Stimulated activated CD8-positive, alpha-beta memory T cell treated with anti-CD3 and anti-CD28 coated beads, Interleukin-4, amount 100 ng/mL, for 1 hour (primary cell): ENCODE measurements at places on chromosomes 11 and 22.

GRCh38 chr11:93573184-93573583 lies 30.0 kb upstream of the SMCO4 start:
- no peak for DNase-seq

GRCh38 chr22:41334215-41334614 lies 32.9 kb downstream of the ZC3H7B start:
- DNase-seq, result no peak

- DNase-seq, result no peak
Observed at GRCh38 chr11:21385669-21386440, 716.5 kb downstream of the NELL1 start.

GRCh38 chr11:126736682-126737572 lies 263.6 kb downstream of the KIRREL3 start:
- DNase-seq, result no peak

GRCh38 chr11:102330231-102330630 lies 12.9 kb downstream of the BIRC3 start:
- DNase-seq, result no peak

GRCh38 chr11:94128291-94128745 lies 323 bp upstream of the PANX1 start:
- no peak for DNase-seq

- DNase-seq, result no peak
Observed at GRCh38 chr11:68724293-68724692, 27.0 kb downstream of the TESMIN start.

DNA sequence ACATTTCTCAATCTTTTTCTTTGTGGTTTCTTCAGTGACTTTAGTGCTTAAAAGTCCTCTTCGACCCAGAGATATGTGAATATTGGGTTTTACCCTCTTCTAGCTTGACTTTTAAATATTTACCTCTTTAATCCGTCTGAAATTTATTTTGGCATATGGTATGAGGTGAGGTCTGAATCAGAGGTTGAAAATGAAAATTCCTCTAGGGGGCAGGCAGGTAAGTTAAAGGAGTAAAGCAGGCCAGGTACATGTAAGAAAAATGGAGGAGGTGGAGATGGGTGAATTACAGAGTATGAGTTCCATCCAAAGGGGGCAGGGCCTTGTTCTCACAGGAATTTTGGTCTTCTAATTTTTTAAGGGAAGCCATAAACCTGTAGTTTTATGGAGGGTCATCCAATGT lies 263.8 kb upstream of the NARS2 start:
- no peak for DNase-seq

DNA sequence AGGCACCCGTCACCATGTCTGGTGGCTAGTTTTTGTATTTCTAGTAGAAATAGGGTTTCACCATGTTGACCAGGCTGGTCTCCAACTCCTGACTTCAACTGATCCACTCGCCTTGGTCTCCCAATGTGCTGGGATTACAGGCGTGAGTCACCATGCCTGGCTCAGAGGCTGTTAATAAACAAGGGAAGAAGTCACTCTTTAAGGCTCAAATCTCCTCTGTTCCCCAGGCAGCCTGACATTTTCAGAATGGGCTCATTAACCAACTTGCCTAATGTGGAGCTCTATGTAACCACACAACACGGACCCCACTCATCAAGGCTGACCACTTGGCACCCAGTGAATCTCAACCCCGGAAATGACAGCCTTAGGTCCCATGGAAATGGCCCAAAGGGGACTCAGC lies 24.1 kb downstream of the APOL3 start:
- no peak for DNase-seq

DNA sequence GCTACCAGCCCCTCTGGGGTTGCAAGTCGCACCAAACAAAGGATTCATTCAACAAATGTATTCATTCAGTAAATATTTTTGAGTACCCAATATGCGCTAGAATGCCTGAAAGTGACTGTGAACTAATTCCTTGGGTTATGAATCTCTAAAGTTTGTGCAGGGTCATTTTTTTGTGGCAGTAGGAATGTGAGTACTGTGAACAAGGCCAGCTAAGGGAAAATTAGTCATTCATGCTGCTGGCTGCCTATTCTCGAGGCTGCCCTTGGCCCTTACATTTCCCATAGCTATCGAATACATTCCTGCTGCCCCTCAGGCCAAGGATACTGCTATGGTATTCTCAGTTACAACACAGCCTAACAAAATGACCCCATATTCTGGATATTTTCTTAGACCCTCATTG lies 141.6 kb downstream of the TRPC6 start:
- DNase-seq, result no peak

GRCh38 chr11:297051-297585 lies 2.2 kb downstream of the IFITM5 start:
- no peak for DNase-seq

GRCh38 chr11:126878913-126879482 lies 121.6 kb downstream of the KIRREL3 start:
- DNase-seq, result no peak

DNA sequence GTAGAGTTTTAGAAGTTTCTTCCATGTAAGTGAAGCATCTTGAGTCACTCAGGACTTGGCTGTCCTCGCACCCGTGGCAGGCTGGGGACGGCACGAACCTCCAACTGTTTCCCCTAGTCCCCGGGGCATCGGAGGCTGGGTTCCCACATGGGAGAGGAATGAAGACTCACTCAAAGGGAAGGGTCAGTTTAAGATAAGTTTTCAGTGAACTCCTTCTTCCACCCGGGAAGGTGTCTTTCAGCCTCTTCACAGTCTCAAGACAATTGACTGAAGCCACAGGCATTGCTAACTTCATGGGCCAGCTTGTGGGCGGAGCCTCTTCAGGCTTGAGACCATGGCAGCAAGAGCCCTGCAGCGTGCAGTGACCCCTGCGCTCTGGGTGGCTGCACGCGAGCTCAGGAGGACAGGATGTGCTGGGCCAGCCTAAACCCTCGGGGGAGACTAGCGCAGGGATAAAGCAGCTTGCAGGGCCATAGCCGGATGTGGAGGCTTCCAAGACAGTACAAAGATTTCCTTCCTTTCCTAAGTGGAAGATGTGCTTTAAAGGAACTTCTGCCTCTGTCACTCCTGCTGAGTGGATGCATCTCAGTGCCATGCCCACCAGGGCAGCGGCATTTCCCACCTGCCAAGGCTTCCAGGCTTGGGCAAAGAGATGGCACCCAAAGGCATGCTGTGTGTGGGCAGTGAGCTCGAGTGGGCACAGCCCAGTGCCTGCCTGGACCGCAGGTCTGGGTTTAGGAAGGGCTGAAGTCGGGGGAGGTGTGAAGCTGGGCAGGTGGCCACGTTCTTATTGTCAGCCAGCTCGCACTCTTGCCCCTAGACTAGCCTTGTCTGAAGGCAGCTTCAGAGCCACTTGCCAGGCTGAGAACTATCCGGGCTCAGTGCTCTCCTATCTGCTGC lies 32.9 kb downstream of the PPIL2 start:
- DNase-seq, result no peak

- DNase-seq, result no peak
Observed at GRCh38 chr11:71119656-71120269, 132.6 kb downstream of the SHANK2 start.

GRCh38 chr11:124876818-124877630 lies 11.8 kb downstream of the ROBO3 start:
- no peak for DNase-seq

DNA sequence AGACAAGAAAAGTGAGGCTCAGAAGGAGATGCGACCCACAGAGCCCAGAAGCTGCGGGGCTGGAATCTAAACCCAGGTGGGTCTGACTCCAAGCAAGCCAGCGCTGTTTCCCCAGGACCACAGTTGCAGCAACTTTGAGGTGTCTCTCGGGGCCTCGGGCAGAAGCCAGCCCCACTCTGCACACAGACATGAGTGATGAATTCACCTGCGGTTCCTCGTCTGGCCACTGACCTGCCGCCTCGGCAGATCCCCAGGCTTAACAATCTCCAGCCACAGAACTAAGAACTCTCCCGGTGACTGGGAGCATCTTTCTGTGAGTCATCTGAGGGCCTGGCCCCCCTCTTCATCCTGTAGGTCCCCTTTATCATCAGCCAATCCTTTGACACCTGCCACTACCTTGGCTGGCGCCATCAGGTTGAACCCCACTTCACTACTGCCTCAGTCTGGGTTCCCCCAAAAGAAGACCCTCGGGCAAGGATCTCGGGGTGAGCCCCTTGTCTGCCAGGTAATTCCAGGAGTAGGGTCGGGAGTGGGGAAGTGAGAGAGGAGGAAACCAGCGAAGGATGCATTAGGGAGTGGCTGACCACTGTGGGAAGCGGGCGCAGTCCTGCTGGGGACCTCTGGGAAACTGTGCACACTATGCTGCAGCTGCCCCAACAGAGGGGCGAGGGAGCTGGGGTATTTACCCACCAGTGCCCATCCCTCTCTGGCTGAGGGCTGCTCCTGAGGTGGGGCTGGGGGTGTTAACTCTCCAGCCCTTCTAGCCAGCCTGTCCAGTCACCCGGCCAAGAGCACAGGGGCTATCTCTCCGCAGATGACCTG lies 33.0 kb upstream of the MN1 start:
- DNase-seq, result no peak

DNA sequence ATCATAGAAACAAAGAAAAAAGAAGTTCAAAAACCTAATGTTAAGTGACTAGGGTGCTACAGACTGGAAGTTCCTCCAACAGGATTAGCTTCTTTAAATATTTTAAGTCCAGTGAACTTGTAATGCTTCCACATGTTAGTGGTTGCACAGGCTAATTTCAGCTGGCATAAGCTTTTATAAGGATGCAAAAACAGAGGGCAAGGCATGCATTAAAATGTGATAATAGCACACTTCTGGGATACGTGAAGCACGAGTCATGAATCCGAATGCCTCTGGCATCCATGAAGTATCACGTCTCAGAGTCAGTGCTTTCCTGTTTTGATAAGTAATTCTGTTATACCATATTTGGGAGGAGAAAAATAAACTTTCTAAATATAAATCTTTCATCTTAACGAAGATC lies 106.8 kb downstream of the DCDC1 start:
- no peak for DNase-seq

GRCh38 chr11:67662142-67662834 lies 11.8 kb upstream of the ACY3 start:
- no peak for DNase-seq

DNA sequence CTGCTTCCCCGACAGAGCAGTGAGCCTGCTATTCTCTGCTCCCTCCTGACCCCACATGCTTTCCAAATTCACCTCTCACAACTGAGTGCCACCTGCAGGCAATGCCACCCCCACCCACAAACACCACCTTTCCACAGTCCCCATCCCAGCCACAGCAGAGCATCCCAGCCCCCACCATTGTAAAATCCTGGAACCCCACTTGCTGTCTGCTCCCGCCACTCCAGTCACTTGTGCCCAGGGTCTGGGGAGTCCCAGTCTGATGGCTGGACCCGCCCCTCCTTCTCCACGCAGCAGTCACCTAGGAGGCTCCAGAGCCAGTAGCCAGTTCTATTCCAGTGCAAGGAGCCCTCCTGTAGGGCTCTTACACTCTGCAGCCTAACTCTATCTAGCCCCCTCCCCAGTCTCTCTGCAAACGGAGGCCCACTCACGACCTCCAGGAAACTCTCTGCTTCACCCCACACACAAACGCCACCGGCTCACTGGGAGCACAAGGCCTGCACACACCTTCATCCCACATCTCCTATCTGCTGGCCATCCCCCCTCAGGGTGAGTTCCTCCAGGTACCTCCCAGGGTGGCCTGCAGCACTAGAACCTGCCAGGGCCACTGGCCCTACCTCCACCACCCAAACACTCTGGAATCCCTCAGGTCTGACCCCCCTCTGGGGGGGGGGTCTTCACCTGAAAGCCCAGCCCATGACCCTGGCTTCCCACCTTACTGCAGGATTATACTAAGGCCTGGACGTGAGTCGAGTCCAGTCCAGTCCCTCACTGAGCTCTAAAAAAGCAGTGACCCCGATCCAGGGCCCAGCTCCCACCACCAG lies 1.4 kb downstream of the GNB1L start:
- DNase-seq, result no peak

- no peak for DNase-seq
Observed at GRCh38 chr22:45904236-45904635, 72.7 kb downstream of the WNT7B start.

GRCh38 chr22:22474733-22475132 lies 33.8 kb downstream of the ZNF280B start:
- DNase-seq, result no peak

DNA sequence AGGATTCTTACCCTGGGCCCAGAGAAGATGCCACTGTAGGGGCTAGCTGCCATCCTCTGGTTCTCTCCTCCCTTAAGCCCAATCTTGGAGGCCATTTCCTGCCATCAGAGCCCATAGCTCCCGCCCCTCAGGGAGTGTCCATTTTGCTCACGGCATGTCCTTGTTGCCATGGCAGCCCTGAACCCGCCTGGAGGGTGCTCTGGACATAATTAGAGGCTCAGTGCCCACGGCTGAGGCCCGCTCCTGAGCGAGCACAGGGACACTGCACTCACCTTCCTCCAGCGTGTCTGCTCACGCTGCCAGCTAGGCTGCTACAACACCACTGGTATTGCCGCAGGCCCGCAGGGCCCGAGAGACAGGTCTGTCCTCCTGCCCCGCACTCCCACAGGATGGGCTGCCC lies 11.1 kb upstream of the SUSD2 start:
- no peak for DNase-seq

GRCh38 chr11:61052182-61052972 lies 49.9 kb upstream of the CD5 start:
- DNase-seq, result no peak

DNA sequence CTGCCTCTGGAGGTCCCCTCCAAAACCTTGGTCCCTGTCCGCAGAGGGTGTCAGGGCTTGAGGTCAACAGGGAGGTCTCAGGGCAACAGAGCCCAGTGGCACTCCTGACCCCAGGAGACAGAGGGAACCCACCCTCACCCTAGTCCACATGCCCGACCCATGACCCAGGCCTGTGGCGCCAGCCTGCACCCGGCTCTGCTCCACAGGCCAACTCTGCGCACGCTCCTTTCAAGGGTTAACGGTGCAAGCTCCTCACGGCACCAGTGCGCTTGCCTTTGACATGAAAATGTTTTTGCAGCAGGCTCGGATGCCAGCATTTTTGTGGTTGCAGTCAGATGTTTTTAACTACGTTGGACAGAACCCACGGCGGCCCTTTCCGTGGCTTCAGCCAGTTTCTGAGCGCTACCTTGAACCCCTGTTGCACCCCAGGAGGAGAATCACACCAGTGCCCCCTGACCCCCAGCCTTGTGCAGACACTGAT lies 68.6 kb downstream of the CDKN1C start:
- DNase-seq, result no peak

DNA sequence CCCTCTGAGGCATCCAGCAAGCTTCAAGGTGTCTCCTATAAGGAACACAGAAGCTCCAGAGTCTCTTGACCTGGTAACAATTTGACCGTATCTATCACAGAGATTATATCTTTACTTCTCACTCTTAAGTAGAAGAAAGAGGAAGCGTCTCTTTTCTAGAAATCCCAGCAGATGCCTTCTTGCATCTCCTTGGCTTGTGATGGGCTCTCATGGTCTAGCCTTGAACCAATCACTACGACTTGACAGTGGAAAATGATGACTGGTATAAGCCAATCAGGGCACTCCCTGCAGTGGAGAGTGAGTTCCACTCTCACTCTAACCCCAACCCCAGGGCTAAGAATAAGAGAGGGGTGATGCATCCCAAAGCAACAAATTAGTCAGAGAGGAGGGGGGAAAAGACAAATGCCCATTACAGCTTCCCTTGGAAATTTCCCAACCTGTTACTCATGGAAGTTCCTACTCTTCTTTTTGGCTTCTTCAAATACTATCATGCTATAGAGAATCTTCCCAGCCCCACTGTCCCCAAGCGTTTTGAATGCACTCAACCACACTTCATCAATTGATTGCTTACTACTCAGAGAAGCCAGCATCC lies 293.5 kb downstream of the MN1 start:
- DNase-seq, result no peak
